Kidney epithelial cell (primary cell): ENCODE measurements at places on chromosomes 13 and 19. TPM values are rescaled to one million over a fixed set of nuclear protein-coding genes. Genes with fewer than 3 reads are reported as not detected.

Gene SBK2
- total RNA-seq = 0.14 and 0.17 TPM in 2 replicates

- DNase-seq = no peak
These were observed 4.3 kb upstream of the USF2 start for GRCh38 chr19:35264268-35265125.

GRCh38 chr13:62525652-62526051, 1110.0 kb upstream of the PCDH20 start:
- DNase-seq = no peak

- DNase-seq = no peak
These were observed 62.2 kb upstream of the TM9SF2 start for GRCh38 chr13:99439048-99439447.

GRCh38 chr13:61029064-61029463, 386.6 kb downstream of the PCDH20 start:
- no peak for DNase-seq

DNA sequence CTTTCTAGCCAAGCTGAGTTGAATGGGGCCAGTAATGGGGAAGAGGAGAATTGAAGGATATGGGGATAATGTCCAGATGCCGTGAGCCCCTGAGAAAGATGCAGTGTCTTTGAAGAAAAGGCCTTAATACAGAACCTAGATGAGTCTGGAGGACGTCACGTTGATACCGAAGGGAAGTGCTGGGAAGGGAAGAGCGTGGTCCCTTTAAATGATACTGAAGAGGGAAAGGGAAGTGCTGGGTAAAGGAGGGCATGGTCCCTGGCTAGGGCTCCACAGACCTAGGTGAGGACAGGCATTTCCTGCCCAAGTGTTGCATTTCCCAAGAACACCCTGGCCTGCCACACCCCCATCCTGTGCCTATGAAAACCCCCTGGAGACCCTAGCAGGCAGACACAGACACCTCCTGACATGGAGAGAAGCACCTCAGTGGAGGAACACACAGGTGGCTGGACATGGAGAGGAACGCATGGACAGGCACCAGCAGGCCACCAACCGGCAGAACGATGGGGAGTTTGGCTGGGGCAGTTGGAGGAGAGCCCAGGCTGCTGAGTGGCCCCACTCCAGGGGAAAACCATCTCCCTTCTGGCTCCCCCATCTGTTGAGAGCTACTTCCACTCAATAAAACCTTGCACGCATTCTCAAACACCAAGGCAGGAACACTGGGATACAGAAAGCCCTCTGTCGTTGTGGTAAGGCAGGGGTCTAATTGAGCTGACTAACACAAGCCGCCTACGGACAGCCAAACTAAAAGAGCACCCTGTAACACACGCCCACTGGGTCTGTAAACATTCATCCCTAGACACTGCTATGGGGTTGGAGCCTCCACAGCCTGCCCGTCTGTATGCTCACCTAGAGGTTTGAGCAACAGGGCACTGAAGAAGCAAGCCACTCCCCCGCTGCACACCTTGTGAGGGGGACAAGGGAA, 34.9 kb upstream of the POMP start:
- DNase-seq = no peak

DNA sequence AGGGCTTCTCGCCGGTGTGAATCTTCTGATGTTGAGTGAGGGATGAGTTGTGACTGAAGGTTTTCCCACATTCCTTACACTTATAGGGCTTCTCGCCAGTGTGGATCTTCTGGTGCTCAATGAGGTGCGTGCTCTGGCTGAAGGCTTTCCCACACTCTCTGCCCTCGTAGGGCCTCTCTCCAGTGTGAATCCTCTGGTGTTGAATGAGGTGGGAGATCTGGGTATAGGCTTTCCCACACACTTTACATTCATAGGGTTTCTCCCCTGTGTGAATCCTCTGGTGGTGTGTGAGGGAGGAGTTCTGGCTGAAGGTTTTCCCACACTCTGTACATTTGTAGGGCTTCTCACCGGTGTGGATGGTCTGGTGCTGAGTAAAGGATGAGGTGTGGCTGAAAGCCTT, 33.2 kb downstream of the ZNF473 start:
- no peak for DNase-seq
